Right hindlimb (tissue), 1 donor: ENCODE measurements at places on chromosomes 6 and 20.

DNA sequence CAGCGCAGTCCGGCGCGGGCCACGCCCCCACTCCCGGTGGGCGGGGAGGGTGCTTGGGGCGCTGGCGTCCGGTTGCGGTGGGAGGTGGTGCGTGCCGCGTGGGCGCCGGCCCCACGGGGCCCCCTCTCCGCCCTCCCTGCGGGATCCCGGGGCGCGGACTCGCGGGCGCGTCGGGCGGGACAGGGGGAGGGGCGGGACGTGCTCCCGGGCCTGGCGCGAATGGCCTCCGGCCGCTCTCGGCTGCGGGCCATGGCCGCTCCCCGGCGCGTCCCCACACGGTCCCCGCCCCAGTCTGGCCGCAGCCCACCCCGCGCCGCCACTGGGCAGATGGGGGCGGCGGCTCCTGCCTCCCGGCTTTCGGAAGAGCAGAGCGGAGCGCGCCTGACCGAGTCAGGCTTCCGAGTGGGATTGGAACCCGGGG, 771 bp upstream of the PPP1R3G start:
- DNase-seq = no peak

- DNase-seq = no peak
These were observed 43.6 kb downstream of the NCOA7 start for GRCh38 chr6:125834348-125834747.

DNA sequence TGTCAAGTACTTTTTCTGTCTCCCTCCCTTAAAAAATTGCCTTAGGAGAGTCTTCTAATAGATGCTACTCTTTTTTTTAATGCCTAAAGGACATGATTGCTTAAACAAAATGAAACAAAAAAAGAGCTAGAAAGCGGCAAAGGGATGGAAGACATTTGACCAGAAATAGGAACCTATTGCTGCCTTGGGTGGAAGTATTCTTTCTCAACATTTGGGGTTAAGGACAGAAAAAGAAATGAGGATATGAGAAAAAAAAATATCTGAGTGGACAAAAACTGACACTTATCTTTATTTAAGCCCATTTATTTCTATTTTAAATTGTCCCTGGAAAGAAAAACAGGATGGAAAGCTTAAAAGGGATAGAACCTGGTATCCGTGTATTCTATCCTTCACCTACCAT, 664.9 kb upstream of the CITED2 start:
- DNase-seq = no peak

DNA sequence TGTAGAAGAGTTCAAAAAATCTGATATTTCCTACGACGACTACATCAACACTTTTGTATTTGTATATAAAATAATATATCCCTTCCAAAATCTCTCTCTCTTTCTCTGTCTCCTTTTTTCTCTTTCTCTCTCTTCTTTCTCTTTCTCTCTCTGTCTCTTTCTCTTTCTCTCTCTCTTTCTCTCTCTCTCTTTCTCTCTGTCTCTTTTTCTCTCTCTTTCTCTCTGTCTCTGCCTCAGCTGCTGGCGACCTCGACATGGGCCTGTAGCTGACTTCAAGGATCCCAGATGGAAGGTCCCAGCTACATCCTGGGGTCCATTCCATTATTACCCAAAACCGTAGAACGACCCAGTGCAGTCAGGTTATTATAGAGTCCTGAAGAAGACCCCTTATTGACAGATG, 90.0 kb downstream of the CD24 start:
- no peak for DNase-seq

DNA sequence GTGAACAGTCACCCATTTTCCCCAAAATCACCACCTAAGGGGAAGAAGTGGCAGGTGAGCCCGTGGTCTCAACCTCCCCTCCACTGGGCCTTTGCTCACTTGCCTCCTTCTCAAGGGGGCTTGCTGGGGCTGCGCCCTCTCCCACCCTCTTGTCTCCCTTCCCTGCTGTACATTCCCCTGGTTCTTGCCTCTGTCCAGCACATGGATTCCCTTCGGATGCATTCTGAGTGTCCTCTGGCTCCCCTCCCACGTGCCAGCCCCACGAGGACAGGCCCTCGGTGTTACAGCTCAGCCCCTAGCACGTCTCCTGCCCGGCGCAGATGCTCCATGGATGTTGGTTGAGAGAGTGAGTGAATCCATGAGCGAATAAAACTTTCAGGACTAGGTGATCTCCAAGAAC, 367.8 kb upstream of the SULF2 start:
- no peak for DNase-seq

GRCh38 chr6:148457137-148457842, 114.7 kb downstream of the SASH1 start:
- no peak for DNase-seq

- no peak for DNase-seq
These were observed 3.9 kb upstream of the SIGLEC1 start for GRCh38 chr20:3716195-3716834.

- DNase-seq = peak; percentile 39
These were observed 226.0 kb downstream of the BMP2 start for GRCh38 chr20:6993511-6993910.

- no peak for DNase-seq
These were observed 136.6 kb downstream of the BACH2 start for GRCh38 chr6:90160013-90160412.

DNA sequence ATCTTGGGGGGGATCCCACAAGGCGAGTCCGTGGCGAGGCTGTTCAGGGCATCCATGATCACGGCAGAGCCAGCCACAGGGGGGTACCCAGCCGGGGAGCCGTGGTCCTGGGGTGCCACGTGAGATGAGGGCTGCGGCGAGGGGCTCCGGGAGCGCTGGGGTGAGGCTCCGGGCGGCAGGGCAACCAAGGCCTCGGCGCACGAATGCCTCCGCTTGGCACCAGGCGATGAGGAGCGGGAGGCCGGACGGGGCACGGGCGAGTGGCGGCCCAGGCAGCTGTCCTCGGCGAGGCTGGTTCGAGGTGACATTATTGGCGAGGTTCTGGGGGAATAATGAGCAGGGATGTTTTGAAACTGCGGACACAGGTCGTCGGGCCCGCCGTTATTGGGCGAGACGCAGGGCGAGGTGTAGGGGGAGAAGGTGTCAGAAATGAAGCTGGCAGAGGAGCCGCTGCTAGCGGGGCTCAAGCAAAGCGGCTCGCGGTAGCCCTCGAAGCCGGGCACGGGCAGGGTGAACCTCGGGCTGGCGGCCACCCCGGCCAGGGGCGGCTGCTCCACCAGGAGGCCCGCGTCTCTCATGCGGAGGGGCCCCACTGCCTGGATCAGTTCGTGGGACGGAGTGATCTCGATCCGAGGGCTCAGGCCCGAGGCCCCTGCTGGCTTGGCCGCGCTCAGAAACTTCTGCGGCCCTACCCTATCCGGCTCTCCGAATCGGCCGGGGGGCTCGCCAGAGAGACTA, 19.1 kb downstream of the NFATC2 start:
- peak; percentile 13 for DNase-seq

- DNase-seq = no peak
These were observed 15.0 kb upstream of the CCN6 start for GRCh38 chr6:112038756-112039430.

DNA sequence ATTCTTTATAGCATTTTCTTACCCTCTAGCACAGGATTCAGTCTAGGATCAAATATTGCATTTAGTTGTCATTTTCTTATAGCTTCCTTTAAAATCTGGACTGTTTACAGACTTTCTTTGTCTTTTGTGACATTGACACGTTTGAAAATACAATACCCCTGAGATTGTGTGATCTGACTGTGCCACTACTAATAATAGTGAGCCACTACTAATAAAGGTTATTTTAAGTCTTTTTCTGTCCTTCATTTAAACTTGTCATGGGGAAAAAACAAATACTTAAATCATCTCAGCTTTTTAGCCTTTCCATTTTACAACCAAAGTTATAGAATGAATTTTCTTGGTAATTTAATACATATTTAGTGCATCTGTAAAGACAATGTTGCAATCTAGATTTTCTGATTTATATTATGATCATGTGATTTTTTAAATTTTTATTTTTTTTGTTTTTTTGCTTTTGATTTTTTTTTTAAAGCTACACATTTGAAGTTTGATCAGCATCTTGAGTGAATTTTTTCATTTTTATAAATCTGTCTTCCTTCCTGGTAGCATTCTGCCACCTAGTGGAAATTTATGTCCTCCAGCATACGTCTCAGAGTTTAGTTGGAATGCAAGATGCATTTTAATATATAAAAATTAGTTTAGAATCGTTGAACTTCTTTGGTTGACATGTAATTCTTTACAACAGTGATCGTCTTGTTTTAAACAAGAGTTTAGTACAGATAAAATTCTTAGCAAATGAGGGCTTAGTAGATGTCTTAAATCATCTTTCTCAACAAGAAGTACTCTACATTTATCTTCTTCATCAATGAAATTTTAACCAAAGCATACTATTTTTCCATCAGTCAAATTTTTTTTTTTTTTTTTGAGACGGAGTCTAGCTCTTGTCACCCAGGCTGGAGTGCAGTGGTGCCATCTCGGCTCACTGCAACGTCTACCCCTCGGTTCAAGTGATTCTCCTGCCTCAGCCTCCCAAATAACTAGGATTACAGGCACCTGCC, 119.4 kb downstream of the NCOA3 start:
- no peak for DNase-seq

- DNase-seq = no peak
These were observed 5.5 kb upstream of the CDSN start for GRCh38 chr6:31125586-31126363.

DNA sequence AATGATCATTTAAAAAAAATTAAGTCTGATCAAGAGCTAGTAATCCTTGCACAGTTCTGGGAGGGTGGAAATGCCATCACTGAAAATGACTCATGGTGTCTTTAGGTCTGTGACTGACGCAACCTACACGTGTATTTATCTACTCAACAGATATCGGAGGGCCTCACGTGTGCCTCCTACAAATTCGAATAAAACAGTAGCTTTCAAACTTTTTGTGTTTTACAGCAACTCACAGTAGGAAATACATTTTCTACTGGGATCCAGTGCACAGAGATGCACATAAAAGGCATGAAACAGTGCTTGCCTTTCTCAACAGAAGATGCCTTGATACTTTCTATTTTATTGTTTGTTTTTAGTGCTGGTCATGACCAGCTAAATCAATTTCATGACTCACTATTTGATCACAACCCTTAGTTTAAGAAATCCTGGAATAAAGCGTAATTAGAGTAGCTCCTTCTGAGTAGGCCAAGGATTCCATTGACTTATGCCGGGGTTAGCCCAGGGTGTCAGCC, 210.0 kb upstream of the SNX9 start:
- DNase-seq = no peak

GRCh38 chr6:26552205-26552604, 14.0 kb downstream of the HMGN4 start:
- DNase-seq = no peak

DNA sequence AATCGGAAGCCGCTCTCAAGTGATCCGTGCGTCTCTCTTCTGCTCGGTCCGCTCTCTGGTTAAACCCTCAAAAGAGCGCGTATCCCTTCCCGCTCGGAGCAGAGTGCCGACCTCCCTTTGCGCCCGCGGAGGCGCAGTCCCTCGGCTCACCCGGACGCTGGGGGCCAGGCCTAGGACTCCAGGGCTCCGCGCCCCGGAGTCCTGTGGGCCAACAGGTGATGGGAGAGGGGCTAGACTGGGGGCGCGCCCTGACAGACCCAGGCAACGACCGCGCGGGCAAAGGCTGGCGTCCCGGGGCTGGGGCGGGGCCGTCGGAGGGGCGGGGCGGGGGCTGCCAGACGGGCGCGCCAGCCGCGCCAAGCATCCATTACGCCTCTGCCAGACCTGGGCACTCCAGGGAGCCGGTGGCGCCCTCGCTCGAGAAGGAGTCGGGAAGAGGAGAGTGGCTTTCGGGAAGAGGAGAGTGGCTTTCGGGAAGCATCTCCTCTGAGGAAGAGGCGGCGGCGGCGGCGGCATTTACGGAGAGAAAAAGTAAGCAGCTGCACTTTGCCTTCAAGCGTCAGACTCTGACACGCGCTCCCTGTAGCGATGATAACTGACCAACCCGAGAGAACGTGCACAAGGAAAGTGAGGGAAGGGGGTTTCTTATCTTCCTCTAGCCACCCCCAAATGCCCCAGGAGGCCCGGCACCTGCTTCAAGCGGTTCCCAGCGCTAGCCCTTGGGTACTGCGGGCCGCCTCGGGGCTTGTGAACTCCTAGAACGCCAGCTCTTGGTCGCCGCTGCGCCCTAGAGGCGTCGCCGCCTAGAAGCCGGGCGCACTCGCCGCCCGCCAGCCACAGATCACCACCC, 2.6 kb downstream of the EPHA7 start:
- peak; percentile 75 for DNase-seq

DNA sequence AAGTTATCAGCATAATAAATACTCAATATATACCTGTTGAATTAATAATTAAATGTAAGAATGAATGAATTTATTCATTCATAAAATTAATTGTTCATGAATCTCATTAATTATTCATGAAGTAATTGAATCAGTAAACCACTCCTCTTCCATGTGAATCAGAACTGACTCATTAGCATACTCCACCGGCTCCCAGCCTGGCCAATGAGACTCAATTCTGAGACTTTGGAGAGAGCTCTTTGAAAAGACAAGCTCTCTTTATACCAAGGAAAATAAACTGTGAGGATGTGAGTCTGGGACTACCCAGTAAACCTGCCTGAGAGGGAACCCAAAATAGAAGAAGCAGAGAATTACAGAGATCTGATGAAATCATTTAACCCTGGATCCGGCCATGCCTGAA, 8.4 kb upstream of the SLC2A10 start:
- DNase-seq = no peak

GRCh38 chr6:123888771-123889513, 85.3 kb downstream of the NKAIN2 start:
- DNase-seq = no peak

DNA sequence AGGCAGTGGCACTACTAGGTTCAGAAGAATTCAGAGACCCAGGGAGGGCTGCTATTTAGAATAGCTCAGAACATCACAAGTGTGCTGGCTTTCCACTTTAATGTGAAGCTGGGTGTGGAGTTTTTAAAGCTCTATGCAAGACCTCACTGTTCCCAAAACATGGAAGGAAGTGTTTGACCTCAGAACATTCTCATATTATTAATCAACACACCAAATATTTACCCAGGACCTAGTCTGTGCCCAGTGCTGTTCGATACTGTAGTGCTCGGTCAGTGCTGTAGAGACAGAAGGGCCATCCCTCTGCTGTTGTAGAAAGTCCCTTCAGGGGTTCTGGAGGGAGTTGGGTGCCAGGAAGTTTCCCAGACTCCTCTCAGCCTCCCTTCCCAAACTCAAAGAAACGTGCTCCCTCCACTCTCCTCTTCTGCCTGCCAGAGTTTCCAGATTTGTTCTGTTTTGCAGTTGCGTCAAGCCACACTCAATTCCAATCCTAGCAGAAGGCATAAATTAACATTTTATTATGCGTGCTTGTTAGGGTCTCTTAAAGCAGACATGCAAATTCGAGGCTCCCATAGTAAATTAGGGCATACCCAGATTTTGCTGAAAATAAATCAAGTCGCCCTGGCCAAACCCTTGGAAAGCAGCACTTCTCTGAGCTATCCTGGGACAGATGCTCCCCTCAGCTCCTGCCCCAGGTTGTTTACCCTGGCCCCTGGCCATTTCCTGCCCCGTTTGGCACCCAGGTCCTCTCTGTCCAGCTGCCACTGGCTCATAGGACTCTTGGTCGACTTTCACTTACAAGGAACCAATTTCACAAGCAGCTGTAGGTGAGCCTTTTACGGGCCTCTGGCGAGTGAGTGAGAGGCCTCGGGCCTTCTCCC, 248.6 kb downstream of the HIVEP2 start:
- DNase-seq = peak; percentile 74
